ENCODE measurements at places on chromosomes 5 and 9. TPM values are rescaled to one million over a fixed set of nuclear protein-coding genes. Genes with fewer than 3 reads are reported as not detected.

The GABRP gene
- 0.07 TPM for total RNA-seq

DNA sequence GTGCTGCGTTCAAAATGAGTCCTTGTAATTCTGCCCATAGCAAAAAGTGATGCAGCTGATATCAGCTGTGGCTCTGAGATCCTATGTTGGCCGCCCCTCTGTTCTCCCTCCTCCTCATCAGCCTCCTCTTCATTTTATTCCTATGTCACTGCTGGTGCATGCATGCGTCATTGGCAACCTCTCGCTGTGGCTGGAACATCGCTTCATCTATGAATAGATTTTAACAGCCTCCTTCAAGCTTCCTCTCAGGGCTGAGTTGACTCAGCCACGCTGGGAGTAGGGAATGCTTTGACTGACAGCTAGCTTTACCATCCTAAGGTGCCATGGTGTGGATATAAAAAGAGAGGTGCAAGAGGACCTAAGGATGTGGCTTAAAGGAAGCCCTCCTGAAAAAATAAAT lies 303.5 kb downstream of the PLK2 start:
- no peak for DNase-seq

DNA sequence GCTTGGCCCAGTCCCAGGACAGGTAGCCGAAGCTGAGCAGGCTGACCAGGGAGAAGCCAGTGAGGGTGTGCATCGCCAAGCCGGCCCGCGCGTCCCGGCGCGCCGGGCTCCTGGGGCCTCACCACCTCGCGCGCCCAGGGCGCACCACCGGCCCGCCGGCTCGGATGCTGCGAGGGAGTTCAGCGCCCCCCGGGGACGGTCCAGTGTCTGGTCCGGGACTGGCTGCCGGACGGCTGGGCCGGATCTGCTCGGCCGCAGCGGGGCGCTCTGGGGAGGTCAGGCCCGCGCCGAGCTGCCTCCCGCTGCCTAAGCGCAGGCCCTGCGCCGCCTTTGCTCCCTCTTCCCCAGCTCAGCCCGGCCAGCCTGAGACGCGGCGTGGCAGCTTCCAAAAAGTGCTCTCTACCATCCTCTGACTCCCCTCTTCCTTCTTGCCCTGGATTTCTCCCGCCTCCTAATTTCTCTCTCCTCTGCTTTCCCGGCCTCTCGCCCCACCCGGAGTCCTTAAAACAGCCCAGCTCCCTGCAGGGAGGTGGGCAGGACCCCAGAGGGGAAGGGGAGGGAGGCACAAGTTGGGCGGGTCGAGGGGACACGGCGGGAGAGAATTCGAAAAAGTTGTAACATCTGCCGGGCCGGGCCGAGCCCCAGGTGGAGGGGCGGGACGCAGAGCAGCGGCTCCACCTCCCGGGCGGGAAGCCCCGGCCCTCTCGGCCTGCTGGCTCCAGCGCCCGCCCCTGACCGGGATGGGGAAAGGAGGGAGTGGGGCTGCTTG lies at the start of gene ARSI:
TSS of gene ARSI (minus strand) at position 605 of the 769 bp plus-strand sequence. CDS start at position 73, 532 bp downstream.
- peak; percentile 24 for DNase-seq

- no peak for DNase-seq
Observed at GRCh38 chr9:113356686-113357292, 7.4 kb downstream of the BSPRY start.

GRCh38 chr9:104795082-104795481 lies 31.2 kb downstream of the NIPSNAP3B start:
- DNase-seq, result no peak

The OLFM1 gene
- 7.9 TPM for total RNA-seq

DNA sequence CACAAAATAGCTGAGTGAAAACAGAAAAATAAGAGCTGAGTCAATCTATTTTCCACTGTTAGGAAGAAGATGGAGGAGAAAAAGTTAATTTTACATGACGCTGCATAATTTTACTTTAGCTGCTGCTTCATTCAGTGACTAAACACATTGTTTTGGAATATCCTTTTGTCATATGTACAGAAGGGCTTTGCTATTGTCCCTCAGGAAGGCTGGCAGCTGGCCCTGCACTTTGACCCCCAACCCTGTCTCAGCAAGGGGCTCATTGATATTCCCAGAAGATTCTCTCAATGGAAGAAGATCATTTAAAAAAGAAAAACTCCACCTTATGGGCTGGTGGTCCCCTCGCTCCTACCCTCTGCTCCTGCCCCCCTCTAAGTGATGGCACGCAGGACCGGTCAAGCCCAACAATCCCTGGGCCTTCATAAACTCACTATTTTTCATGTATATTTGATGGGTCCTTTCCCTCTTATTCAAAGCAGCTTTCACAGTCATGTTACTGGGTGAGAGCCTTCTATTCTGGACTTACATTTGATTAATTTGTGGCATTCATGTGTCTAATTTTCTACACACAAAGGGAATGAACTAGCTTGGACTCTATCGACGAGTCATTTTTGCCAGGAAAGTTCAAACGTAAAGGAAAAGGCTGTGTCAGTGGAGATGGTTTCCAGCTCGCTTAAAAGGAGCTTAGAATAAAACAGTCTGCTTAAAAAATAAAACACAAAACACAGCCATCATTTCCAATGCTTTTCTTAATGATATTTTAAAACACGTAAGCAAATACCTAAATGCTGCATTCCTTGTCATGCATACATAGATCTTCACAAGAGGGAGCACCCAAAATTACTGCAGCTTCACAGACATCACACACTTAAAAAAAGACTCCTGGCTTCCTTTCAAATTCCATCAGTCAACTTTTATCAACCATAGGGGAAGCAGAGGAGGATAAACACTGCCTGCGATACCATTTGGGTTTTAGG lies 104.7 kb downstream of the EFNA5 start:
- no peak for DNase-seq

The STK32A gene
- total RNA-seq, result 0.57 TPM

- no peak for DNase-seq
Observed at GRCh38 chr9:14213504-14213903, 100.4 kb downstream of the NFIB start.

The SPACA9 gene
- 10.1 TPM for total RNA-seq

GRCh38 chr9:130110166-130110565 lies 56.5 kb downstream of the GPR107 start:
- no peak for DNase-seq

The SLCO6A1 gene
- total RNA-seq, result not detected

DNA sequence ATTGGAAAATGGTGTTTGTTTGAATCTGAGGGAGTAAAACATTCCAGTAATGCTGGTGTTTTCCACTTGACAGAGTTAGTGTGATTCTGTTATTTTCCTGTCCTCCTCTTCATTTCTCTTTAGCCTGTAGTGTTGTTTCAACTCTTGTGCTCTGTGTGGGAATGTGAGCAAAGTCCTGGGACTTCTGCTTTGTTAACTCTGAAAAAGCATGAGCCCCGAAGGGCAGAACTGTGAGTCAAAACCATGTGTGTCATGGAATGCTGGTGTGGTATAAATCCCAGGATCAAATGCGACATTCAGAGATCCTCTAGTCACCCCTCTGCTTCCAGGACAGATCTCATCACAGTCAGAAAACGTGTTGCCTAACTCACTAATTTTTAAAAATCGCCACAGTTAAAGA lies 8.9 kb downstream of the F2R start:
- DNase-seq, result no peak

GRCh38 chr9:120443976-120444375 lies 136.0 kb downstream of the CDK5RAP2 start:
- DNase-seq, result no peak

DNA sequence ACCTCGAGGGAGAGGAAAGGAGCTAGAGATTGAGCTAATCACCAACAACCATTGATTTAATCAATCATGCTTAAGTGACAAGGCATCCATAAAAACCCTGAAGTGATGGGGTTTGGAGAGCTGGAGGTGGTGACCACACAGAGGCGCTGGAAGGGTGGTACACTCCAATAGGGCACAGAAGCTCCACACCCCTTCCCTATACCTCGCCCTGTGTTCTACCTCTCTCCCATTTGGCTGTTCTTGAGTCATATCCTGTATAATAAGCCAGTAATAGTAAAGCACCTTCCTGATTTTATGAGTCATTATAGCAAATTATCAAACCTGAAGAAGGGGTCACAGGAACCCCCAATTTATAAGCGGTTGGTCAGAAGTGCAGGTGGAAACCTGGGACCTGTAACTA lies 18.3 kb downstream of the ACTL7B start:
- no peak for DNase-seq

DNA sequence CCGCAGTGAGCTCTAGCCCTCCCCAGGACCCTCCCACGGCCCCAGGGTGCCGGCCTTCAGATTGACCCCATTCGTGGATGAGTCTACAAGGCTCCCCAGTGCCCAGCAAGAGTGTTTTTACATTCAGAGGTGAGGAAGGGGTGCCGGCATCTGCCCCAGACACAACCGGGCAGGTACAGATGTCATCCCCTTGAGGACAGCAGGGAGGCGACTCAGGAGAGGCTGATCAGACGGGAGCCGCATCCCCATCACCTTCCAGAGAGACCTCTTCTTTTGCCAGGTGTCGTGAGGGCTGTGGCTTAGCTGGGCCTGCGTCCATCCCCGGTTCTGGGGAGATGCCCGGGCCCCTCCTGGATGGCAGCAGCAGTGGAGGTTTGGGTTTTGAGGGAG lies 4.3 kb upstream of the LRRC14B start:
- DNase-seq, result no peak

GRCh38 chr5:141223112-141223783 lies at the start of gene PCDHB14:
Gene PCDHB14, plus strand, starts transcription at chr5:141223343. Its CDS starts 163 bp downstream, at chr5:141223506.
- no peak for DNase-seq

- no peak for DNase-seq
Observed at GRCh38 chr5:64667068-64667467, 23.2 kb upstream of the SHISAL2B start.

DNA sequence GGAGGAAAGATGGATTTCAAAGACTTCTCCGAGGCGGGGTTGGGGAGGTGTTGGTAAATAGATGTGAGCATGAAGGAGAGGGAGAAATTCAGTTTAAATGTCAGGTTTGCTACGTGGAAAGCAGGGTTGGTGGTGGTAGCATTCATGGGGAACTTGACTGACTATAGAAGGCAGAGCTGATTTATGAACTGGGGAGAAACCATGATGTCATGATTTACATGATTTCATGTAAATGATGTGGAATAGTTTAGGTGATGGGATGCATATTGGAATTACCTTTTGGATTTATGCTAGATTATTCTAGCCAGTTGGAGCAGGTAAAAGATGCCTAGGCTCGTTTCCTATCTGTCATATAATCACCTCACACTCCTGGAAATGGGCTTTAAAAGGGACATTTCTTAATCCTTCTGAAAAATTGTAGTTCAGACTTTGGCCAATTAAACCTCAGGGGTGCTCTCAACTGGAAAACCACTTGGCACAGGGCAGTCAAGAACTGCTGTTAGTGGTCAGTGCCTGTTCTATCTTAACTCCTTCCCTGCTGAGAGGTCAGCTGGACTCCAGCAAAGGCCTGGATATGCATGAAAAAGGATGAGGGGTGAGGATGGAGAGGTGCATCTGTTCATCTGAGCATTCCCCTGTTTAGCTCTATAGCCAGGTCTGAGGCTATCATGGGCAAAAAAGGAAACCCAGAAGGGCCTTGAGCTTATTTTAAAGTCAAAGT lies 50.1 kb upstream of the BASP1 start:
- DNase-seq, result no peak

The ARL10 gene
- total RNA-seq, result 8.1 TPM

- peak; percentile 30 for DNase-seq
Observed at GRCh38 chr9:81759680-81760215, 70.4 kb upstream of the TLE1 start.

DNA sequence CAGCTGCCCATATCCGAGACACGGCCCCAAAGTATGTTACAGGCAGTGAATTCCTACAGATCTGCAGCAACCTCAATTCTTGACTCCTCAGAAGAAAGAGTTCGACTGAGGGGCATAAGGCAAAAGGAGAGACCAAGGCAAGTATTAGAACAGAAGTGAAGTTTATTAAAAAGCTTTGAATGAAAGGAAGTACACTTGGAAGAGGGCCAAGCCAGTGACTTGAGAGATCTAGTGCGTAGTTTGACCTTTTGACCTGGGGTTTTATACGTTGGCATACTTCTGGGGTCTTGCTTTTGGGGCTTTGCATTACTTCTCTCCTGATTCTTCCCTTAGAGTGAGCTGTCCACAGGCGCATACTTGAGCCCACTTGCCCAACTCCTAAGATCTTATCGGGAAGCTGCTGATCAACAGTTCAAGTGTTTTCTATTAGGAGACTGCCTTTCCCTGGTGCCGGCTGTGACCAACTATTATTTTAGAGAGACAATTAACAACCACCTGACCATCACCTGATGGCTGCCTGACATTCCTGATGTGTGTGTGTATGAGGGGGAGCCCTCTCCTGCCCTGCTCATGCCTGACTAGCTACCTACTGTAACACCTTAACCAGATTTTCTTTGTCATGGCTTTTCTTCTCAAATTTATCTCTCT lies 1.5 kb upstream of the DEPDC1B start:
- DNase-seq, result no peak

DNA sequence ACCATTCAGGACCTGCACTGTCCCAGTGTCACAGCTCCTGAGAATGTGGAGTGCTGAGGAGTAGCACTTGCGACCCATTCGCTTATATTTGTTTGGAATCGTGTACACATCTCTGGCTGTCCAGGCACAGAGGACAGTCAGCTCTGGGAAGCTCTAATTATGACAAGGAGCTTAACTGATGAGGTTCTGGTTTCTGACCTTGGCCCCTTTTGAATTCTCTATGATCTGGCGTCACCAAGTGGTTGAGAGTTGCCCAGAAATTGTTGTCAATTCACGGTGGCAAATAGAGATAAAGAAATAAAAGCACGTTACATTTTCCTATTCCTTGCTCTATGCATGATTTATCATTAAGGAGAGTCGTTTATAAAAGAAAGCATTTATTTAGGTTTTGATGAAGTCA lies 34.9 kb upstream of the LECT2 start:
- DNase-seq, result no peak

The THOC3 gene
- 11.2 TPM for total RNA-seq

GRCh38 chr9:121173501-121173900 lies 28.2 kb downstream of the RAB14 start:
- no peak for DNase-seq

GRCh38 chr9:35882263-35882848 lies 12.2 kb upstream of the OR13J1 start:
- DNase-seq, result peak; percentile 84

The BARX1 gene
- not detected for total RNA-seq

DNA sequence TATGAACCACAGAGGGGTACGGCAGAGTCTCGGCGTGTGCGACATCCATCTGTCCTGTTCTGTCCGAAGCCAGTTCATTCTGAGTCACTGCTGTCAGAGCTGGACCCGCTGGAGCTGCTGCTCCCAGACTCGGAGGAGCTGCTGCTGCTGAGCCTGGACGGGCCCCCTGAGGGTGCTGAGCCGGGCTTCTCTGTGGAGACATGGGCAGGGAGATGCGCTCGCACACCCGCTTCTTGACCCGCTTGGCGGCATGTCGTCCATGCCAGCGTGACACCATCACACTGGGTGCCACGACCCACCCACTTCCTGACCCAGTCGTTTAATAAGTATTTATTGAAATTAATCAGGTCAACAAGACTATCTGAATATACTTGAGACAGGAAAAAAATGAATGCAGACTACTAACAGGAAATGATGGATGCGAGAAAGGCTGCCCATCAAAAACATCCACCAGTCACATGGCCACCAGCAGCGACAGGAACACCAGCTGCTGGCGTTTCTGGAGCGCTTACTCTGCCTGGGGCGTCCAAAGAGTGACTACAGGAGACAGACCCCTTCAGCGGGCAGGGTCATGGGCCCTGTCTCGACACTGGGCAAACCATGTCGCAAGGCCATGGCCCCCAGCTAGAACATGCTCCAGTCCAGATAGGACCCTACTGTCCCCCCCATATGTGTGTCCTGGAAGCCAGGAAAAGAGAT lies 8.4 kb downstream of the BRD3OS start:
- no peak for DNase-seq
